ENCODE measurements at places on chromosomes 1 and 21.

DNA sequence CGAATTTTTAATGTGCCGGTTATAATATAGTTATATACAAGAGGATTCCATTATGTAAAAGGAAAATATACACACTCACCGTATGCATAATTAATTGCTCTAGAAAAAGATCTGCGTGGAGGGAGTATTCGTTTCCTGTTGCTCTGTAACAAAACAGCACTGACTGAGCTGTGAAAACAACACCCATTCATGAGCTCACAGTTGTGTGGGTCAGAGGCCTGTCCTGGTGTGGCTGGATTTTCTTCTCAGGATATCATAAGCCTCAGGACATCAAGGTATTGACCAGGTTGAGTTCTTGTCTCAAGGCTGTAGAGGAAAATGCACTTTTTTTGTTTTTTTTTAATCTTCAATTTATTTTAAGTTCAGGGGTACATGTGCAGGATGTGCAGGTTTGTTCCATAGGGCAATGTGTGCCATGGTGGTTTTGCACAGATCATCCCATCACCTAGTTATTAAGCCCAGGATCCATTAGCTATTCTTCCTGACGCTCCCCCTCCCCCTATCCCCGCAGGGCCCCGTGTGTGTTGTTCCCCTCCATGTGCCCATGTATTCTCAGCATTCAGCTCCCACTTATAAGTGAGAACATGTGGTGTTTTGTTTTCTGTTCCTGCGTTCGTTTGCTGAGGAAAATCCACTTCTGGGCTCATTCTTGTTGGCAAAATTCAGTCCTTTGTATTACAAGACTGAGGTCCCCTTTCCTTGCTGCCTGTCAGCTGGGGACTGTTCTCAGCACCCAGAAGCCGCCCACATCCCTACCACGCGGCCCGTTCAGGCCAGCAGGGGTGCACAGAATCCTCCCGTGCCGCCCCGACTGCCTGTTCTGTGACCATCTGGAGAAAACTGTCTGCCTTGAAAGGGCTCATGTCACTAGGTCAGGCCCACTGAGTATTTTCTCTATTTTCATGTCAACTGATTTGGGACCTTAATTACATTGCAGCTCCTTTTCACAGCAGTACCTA is 87.4 kb upstream of the ERRFI1 start:
- DNase-seq: peak; percentile 15

- DNase-seq: no peak
These were observed 32.7 kb upstream of the ENAH start for GRCh38 chr1:225685476-225686176.

- DNase-seq: no peak
These were observed 40.8 kb downstream of the F5 start for GRCh38 chr1:169545472-169545871.

GRCh38 chr1:151989211-151989862 is 4.3 kb downstream of the S100A10 start:
- no peak for DNase-seq

- DNase-seq: no peak
These were observed 24.4 kb downstream of the ZBTB17 start for GRCh38 chr1:15951341-15952153.

Data from neural crest cell (in vitro differentiated cells).